Activated CD8-positive, alpha-beta memory T cell treated with anti-CD3 and anti-CD28 coated beads for 1 hour (primary cell): ENCODE measurements at places on chromosomes 5 and 9.

DNA sequence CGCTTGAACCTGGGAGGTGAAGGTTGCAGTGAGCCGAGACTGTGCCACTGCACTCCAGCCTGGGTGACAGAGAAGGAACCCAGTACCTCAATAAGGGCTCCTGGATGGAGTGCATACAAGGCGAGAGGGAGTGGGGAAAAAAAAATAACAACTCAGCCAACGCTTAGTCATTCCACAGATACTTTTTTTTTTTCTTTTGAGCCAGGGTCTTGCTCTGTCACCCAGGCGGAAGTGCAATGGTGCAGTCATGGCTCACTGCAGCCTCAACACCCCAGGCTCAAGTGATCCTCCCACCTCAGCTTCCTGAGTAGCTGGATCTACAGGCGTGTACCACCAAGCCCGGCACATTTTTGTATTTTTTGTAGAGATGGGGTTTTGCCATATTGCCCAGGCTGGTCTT, 59.5 kb upstream of the GGTA1 start:
- no peak for DNase-seq

DNA sequence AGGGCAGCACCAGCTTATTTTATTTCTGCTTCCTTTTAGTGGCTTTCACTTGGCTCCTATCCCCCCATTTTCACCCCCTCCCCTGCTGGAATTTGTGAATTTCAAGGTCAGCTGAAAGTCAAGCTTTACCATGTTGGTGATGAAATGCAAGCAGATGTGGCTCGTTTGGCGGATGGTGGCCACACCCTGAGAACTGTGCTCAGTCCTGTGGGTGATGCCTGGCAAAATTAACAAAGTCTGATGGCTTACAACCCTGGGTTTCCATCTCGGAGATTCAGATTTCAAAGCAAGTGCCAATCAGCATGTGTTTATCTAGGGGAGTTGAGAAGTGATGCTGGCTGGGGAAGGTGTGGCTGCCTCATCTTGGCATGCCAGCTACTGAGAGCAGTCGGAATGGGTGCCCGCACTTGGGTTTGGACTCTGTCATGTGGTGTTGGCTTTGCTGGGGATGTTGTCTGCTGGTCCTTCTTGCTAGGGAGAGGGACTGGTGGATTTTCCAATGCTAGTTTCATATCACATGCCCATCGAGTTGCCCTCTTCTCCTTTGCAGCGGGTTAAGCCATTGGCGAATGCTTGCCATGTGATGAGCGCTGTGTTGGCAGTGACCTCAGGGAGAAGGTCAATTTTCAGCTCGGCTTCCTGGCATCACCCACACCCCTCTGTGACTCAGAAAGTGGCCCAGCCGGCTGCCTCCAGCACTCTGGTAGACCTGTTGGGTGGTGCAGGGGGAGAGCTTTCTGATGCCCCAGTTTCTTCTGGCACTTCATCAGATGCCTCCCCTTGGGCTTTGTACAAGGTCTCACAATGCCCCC, 77.0 kb upstream of the PITX1 start:
- DNase-seq, result no peak

GRCh38 chr9:14068690-14069089, 245.3 kb downstream of the NFIB start:
- no peak for DNase-seq

- no peak for DNase-seq
These were observed 3.6 kb downstream of the F12 start for GRCh38 chr5:177405805-177406204.

DNA sequence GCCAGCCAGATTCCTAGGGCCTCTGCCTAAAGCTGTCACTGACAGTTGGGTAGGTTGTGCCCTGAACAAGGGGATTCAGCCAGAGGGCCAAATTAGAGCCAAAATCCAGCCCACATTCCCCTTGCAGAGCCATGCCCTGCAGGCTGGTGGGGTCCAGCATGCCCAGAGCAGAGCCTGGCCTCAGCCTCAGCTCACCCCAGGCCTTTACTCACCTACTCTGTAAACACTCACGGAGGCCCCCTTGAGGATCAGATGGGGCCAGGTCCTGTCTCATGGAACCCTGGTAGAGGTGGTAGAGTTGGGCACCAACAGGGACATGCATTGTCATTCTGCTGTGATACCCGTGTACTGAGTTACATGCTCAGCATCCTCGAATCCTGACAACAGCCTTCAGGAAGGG, 74.9 kb downstream of the LMX1B start:
- no peak for DNase-seq

DNA sequence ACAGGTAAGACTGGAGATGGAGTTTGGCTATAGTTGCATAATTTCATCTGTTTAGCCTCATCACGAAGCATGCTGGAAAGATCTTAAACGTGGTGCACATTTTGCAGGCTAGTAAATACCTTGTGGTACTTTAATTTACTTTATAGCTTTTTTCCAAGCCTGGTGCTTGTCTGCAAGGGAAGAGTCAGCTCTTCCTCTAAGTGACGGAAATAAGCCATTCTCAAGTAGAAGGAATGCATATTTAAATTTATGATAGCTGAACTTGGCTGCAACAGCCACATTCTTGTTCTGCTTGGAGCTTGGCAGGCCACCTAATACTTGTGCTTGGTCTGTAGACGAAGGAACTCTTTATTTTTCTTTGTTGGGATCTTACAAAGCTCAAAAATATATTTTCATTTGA, 188.0 kb upstream of the PIK3R1 start:
- no peak for DNase-seq

DNA sequence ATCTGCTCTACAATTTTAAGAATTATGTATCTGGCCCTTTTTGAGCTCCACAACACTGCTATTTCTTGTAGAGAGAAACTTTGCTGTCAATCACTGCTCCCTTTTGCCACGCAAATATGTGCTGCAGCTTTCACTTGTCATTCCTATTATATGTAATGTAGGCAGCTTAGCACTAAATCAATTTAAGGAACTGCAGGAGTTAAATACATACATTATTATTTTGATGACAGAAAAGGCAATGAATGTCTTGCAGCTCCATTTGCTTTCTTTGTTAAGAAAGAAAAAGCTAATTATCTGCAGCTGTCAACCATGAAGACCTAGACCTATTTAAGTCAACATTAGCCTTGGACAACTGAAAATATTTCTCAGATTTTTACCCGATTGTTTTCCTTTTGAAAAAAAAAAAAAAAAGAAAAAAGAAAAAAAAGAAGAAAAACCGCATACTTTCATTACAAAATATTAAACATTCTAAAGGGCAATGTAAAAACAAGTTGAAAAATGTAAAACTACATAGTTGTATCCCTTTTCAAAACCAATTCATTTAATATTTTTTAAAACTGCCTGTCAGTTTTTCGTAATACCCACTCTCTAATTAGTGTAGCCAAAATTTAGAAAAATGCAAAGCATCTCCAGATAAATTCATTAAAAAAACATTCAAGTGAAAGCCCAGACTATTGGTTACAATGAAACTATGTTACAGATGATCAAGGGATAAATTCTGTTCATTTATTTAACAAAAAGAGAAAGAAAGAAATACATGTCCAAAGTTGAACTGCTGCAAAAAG, 57.2 kb downstream of the RFX3 start:
- DNase-seq, result no peak

- DNase-seq, result no peak
These were observed 872.3 kb downstream of the MAT2B start for GRCh38 chr5:164377746-164378145.

DNA sequence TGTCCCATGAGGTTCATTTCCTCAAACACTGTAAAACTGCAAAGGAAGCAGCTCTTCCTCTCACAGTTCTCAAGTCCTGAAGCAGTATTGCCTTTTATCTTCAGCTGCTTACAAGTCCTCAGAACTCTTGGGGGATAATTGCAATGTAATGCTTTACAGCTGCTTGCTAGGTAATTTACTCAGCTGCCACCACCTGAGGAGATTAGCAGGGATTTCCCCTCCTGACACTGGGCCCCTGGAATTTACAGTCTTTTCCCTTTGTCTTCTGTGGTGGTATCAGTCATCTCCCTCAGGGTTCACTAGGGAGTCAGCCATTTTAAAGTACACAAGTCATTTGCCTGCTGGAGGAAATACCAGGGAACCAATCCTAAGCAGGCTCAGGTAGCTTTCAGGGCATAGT, 754.3 kb upstream of the GRAMD2B start:
- no peak for DNase-seq

- DNase-seq, result no peak
These were observed 41.3 kb downstream of the GARNL3 start for GRCh38 chr9:127305838-127306226.

DNA sequence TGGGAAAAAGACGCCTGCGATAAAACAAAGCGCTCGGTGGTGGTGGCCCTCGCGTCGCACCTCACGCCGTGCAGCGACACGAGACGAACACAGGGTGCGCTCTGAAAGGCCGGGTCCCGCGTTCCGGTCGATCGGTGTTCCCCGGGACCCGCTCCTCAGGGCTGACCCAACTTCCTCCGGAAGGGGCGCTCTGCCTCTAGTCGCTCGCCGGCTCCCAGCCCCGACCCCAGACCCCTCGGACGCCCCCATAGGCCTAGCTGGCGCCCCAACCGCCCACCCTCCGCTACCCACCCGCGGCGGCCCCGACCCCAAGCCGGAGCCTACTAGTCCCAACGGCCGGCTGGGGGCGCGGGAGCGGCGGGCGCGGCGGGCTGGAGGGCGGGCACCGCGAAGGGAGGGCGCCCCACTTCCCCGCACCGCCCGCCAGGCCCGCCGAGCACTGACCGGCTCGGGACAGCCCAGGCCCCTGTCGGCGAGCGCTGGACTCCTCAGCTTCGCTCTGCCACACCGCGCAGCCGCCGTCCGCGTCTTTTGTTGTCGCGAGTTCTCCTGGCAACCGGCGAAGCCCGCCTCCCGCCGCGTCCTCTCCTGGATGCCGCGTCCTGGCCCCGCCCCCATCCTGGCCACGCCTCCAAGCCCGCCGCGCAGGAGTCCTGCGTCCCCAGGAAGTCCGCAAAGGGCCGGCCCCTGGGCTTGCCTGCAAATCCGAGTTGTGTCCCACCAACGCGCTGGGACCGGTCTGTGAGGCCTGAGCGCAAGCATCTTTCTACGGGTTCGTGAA, at the start of gene KIF27:
TSS of gene KIF27 (minus strand) at position 506 of the 781 bp plus-strand sequence. CDS start 5,841 bp downstream, outside the sequence.
- DNase-seq, result peak; percentile 96

DNA sequence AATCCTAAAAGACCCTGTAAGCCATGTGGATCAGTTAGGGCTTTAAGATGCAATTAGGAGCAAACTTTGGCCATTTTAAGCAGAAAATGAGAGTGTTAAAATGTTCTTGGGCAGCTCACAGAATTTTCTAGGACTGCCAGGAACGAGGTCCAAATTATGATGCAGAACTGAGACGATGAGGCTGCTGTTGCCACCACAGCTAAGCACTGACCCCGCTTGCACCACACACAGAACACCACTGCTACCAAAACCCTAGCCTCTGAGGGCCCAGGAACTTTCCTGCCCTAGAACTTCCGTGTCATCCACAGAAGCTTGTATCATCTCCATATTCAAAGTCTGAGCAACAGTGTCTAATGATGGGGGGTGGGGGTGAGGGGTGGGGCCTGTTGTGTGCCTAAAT, 41.0 kb upstream of the PCSK1 start:
- DNase-seq, result no peak

DNA sequence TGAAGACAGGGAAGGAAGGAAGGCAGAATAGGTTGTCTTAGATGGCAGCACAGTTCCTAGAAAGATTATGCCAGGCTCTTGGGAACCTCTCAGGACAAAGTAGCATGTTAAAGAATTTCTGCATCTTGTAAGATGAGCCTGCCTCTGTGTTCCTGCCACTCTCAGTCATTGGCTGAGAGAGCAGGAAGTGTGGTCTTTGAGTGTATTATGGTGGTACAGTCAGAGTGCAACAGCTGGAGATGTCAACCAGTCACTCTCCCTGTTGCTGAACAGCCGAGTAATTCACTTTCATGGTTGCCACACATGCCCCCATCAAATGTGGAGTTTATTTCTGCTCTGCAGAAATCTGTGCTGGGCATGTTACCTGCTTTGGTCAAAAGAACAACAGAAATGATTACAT, 659.6 kb upstream of the RIOK2 start:
- DNase-seq, result no peak

- no peak for DNase-seq
These were observed 51.2 kb upstream of the ADRA1B start for GRCh38 chr5:159864885-159865691.

- no peak for DNase-seq
These were observed 77.4 kb downstream of the NR2F1-AS1 start for GRCh38 chr5:93503598-93504067.

- no peak for DNase-seq
These were observed 169.6 kb upstream of the PITX1 start for GRCh38 chr5:135203593-135204036.

DNA sequence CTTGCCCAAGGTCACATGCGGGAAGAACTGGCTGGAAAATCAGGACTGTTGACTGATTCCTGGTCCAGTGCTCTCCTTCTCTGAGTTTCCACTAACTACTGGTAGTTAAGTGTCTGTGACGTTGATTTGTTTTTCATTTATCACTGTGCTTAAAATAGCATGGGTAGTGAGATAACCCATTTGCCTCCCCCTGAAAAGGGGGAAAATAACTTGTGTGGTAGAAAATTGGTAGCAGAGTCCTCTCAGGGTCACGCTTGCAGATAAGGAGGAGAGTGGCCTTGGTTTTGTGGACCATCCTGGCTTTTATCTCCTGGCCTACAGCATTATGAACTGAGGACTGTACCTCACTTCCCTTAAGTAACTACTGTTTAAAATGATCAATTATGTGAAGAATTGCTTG, 10.9 kb downstream of the FUBP3 start:
- DNase-seq, result no peak

DNA sequence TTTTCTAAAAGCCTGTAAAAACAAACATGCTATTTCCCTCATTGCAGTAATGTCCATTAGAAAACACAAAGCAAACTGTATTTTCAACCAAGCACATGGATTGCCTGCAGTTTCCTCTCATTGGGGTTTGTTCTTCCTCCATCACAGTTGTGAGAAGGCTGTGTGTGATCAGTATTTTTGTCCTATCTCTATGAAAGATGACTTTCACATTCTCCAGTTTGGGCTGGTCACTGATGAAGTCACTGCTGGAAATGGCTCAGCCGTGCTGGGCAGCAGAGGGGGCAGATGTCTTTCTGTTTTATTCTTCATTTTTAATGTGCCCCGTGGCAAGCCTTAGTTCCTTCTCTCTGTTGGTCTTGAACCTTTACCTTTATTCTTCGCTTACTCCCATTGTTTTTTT, 288.9 kb upstream of the MPDZ start:
- DNase-seq, result no peak

DNA sequence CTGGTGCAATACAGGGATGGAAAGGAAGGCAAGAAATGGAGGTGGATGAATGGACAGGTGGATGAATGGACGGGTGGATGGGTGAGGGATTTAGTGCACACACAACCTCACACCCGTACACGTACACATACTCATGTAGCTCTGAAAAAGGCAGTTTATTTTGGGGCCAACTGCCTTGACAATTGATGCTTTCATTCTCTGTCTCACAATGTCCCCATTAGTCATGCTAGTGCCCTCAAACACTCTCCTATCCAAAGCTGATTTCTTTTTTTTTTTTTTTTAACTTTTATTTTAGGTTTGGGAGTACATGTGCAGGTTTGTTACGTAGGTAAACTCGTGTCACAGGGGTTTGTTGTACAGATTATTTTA, 495.0 kb downstream of the DMAC1 start:
- no peak for DNase-seq

- no peak for DNase-seq
These were observed 63.4 kb upstream of the LRRTM2 start for GRCh38 chr5:138938526-138938925.

GRCh38 chr9:126851286-126851880, 9.1 kb upstream of the ZBTB34 start:
- DNase-seq, result no peak

GRCh38 chr9:9033022-9033421, 1233.4 kb upstream of the DMAC1 start:
- DNase-seq, result no peak
